Occipital lobe (tissue), 3 donors: ENCODE measurements at places on chromosomes 1 and 21. TPM values are rescaled to one million over a fixed set of nuclear protein-coding genes. Genes with fewer than 3 reads are reported as not detected.

DNA sequence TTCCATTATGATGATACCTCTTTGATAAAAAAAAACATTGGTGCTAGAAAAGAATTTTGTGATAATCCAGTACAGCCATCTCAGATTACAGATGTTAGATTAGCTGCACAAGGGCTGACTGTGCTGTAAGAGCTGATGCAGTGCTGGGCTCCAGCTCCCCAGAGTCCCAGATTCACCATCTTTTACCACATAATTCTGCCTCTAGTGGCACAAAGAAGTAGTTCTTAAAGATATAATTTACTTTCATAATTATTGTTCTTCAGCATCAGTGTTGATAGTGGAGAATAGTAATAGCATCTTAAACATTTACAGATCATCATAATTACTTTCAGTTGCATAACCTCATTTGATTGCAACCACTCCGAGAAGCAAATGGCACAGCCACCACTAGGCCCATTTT lies 262.1 kb downstream of the BRINP2 start:
- no peak for DNase-seq

GRCh38 chr1:34425785-34426184 lies 249.1 kb downstream of the C1orf94 start:
- DNase-seq, result no peak

- no peak for DNase-seq
These were observed 256.3 kb downstream of the MATN1 start for GRCh38 chr1:30467101-30467500.

DNA sequence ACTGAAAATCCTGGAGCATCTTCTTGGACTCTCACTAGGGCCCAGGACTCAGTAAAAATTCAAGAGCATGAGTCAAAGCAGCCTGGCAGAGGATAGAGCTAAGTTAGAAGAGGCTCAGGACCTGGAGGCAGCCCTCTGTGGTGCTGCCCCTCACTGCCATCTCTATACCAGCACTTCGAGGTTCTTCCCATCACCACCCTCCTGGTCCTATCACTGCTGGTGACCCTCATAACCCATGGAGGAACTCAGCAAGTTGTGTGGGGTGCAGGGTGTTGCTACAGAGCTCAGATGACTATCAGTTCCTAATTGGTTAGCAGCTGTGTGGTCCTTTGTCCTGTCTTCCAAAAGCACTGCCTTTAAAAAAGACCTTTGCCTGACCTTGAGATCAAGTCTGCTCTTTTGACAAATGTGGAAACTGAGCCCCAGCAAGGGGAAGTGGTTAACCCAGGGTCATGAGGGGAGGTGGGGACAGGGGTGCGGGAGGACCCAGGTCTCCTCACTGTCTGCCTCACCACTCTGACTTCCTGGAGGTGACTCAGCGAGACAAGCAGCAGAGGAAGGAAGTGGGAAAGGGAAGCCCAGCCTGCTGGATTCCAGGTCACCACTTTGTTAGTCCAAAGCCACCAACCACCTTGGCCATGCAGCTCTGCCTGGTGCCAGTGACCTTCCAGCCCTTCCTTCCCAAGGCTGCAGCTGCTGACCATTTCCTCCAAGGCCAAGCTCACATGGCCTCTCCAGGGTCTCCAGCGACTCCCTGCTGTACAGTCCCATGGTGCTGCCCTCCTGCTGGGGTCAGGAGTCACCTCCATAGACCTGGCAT lies 199.4 kb upstream of the EDN2 start:
- DNase-seq, result no peak

GRCh38 chr1:197218857-197219256 lies 49.2 kb upstream of the CRB1 start:
- no peak for DNase-seq

DNA sequence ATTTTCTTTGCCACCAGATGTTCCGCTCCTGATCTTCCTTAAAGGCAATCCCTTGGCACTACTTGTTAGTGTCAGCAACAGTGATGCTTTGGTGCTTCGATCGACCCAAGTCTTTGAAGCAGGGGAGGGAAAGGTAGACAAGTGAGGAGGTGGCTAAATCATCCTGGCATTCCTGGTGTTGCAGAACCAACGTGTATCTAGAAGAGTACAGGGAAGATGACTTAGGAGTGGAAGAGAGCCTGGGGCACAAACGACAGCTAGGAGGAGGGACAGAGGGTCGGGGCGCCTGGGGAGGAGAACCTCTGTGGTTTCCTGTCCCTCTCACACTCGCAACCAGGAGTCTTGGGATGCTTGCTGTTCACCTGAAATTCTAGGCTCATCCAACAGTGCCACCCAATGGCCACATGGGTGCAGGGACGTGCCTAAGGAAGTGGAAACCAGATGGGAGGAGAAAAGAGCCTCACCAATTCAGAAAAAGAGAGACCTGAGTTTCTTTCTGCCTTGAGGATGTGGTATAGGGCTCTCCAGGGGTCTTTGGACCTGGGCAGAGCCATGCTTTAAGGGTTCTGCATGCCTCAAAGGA lies 9.5 kb upstream of the KCNA2 start:
- DNase-seq, result peak; percentile 80

GRCh38 chr1:180251526-180252305 lies 21.7 kb downstream of the LHX4 start:
- no peak for DNase-seq

GRCh38 chr1:234842726-234843641 lies 233.0 kb upstream of the IRF2BP2 start:
- DNase-seq, result no peak

- no peak for DNase-seq
These were observed 6.9 kb upstream of the DENND1B start for GRCh38 chr1:197781968-197782721.

The MYBPH gene
- total RNA-seq, result not detected

The RYR2 gene
- 40.7 TPM for total RNA-seq

The FAM229A gene
- total RNA-seq, result 1.6 TPM

The HSPA6 gene
- 0.31 TPM for total RNA-seq

The MFSD2A gene
- 18.4 TPM for total RNA-seq

The FCAMR gene
- total RNA-seq, result not detected
